ENCODE measurements at places on chromosomes 16 and 17.

DNA sequence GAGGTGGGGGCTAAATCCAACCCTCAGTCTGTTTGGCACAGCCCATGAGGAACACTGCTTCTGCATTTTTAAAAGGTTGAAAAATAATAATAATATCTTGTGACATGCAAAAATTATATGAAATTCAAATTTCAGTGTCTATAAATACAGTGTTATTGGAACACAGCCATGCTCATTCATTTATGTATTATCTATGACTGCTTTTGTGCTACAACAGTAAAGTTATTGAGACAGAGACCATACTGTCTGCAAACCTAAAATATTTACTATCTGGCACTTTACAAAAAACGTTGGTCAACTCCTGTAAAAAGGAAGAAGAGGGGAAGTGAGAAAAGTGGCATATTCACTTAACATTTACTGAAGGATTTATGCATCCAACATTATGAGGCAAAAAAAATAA is 3.1 kb downstream of the ABCA5 start:
- DNase-seq = no peak

DNA sequence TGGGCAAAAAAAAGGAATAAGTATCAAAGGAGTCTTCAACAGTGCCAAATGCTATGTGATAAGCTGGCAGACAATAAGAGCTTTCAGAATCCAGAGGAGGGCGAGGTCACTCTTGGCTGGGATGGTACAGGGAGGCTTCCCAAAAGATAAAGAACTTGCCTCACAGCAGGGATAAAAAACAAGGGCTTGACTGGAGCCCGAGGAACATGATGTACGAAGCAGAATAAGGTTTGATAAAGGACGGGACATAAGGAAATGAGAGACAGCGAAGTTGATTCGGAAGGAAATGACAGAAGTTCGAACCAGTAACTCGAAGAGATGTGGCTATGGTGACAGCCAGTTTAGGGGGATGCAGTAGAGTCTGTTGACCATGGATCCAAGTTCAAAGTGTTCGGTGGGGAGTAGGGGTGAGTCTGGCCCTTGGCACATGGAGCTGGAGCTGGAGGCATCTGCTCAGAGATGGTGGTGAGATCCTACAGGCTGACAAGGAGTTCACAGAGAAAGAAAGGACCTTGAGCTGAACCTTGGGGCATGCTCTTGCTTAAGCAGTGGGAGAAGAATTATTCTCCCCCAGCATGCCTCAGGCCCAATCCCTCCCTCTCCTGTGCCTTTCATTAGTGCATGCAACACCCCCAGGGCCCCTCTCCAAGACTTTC is 137.6 kb upstream of the RCVRN start:
- no peak for DNase-seq

DNA sequence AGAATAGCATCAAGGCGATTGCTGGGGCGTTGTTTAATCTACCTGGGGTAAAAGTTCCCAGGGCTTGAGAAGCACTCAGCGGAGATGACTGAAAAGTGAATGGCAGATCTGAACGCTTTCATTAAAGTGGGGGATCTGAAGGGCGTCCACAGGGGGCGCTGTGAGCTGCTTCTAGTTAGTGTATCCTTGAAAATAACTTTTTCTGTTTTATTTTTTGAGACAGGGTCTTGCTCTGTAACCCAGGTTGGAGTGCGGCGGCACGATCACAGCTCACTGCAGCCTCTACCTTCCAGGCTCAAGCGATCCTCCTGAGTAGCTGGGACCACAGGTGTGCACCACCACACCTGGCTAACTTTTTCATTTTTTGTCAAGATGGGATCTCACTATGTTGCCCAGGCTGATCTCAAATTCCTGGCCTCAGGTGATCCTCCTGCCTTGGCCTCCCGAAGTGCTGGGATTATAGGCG is 360.4 kb downstream of the SEC14L1 start:
- peak; percentile 41 for DNase-seq

GRCh38 chr17:56821847-56822534 is 11.7 kb downstream of the C17orf67 start:
- DNase-seq = no peak

DNA sequence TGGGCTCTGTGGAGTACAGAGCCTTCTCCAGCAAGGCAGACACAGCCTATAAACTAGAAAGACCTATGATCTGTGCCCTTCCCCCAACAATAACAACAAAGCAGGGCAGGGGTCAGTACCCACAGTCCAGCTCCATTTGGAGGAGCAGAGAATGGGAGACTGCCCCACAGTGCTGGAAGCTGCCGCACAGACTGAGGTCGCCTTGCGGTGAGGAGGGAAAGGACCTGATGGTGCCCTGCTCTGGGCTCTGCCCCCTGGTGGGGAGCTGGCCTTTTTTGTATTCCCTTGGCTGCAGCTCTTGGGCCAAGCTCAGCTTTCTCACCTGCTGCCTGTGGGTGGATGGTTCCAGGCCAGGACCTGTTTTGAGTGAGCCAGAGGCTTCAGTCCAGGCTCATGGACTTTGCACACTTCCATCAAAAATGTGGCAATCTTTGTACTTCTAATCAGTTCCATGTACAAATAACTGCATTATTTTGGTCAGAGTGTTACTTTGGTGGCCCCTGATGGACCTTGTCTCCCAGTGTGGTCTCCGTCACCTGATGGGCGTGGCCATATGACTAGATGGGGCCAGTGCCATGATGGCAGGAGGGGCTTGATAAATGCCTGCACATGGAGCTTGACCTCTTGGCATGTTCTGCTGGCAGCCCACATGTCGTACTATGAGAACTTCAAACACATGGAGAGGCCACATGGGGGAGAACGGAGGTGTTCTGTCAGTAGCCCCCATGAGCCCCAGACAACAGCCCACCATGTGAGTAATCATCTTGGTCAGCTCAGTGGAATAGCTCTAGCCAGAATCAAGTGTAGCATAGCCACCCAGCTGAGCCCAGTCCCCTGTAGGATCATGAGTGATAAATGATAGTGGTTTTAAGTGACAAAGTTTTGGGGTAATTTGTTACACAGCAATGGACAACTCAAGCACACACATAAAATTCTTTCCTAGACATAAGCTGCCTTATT is 24.2 kb downstream of the B9D1 start:
- DNase-seq = peak; percentile 68

- DNase-seq = no peak
Measured at GRCh38 chr17:9672691-9673090, 27.4 kb downstream of the USP43 start.

DNA sequence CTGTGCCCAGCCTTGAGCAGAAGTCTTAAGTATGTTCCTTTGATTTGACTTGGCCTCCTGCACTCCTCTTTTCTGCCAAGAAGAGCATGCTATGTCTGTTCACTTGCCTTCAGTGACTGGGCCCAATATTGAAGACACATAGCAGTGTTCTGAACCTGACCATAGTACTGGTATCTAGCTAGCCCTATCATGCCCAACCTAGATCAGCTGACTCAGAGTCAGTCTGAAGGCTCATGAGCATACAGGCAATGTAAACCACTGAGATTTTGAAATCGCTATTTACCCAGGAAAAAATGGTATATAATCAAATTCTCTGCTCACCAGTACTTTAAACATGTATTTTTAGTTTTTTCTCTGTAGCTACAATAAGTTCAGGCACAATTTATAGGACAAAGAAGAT is 129.4 kb downstream of the TANC2 start:
- no peak for DNase-seq

DNA sequence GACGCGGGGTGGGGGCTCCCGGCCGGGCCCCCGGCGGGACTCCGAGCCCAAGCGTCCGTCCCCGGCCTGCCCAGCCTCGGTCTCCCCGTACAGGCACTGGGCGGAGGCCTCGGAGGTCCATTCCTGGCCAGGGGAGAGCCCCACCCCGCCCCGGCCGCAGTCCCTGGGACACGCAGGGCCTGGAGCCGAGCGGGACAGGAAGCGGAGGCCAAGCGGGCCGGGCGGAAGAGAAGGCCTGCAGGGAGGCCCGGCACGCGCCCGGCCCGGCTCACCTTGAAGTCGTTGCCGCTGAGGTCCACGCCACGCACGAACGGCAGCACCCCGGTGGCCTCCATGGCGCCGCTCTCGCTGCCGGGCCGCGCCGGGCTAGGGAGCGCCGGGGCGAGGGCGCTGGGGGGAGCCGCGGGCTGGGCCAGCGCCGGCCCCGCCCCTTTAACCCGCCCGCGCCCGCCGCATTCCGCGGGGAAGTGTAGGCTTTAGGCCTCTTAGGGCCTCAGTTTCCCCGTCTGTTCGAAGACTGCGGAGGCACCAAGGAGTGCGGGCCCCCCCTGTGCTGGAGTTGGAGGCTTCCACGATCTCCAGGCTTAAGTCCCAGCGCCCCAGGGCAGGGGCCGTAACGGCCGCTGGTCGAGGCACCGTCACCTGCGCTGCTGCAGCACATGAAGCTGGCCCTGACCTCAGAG is at the start of gene FLII:
TSS of gene FLII (minus strand) at position 383 of the 683 bp plus-strand sequence. CDS start at position 335, 48 bp downstream.
- peak; percentile 59 for DNase-seq

GRCh38 chr17:8947201-8947600 is 18.3 kb downstream of the PIK3R5 start:
- DNase-seq = no peak

- no peak for DNase-seq
Measured at GRCh38 chr16:19728636-19728965, 10.5 kb downstream of the IQCK start.

DNA sequence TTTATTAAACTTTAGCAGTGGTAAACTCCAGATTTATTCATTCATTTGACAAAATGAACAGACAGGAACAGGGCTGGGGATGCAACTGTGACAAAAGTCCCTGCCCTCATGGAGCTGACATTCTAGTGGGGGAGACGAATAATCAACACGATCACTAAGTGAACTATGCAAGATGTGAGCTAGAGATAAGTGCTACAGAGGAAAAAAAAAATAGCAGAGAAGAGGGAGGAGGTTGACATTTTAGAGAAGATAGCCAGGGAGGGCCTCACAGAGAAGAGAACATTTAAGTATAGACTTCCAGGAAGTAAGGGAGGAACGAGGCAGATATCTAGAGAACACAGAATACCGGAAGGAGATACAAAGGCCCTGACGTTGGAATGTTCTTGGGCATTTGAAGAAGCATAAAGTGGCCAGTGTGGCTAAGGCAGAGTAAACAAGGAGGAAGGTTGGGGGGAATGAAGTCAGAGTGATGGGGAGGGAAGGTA is 17.9 kb upstream of the AP1G1 start:
- no peak for DNase-seq
